Activated gamma-delta T cell treated with Interleukin-2 at 50 U/mL for 16 hours (primary cell): ENCODE measurements at places on chromosomes 5 and 9.

GRCh38 chr9:87193925-87194868 is 246.9 kb upstream of the GAS1 start:
- DNase-seq, result no peak

- DNase-seq, result no peak
Observed at GRCh38 chr9:109889456-109889855, 109.5 kb downstream of the PALM2AKAP2 start.

GRCh38 chr5:178385496-178385890 is 152.9 kb upstream of the PHYKPL start:
- no peak for DNase-seq

DNA sequence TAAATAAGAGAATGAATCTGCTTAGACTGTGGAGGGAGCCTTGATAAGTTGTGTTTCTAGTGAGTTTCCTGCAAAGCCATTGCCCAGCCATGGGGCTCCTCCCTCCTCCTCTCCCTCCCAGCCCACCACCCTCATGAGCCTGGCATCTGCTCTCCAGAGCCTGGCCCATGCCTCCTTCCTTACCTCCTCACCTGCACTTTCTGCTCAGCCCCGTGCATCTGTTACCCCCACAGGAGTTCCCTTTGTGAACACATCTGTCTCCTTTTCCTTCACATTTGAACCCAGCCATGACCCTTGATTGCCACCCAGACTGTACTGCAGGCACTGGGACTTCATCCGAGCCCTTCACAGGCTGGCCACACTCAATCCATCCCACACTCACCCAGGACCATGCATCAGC is 395.6 kb downstream of the IRX2 start:
- DNase-seq, result no peak

- no peak for DNase-seq
Observed at GRCh38 chr5:141362719-141363118, 1.2 kb upstream of the PCDHGA5 start.

GRCh38 chr9:82010711-82011110 is 22.1 kb downstream of the SPATA31D1 start:
- no peak for DNase-seq
